ENCODE measurements at places on chromosomes 2 and 18. TPM values are rescaled to one million over a fixed set of nuclear protein-coding genes. Genes with fewer than 3 reads are reported as not detected.

ASB18 gene
- total RNA-seq, result not detected

BOLA3 gene
- total RNA-seq, result 202 TPM

GRCh38 chr2:129011466-129012061 is 692.9 kb upstream of the HS6ST1 start:
- no peak for DNase-seq

GRCh38 chr2:27990030-27990590 is 99.6 kb downstream of the BABAM2 start:
- no peak for DNase-seq

DNA sequence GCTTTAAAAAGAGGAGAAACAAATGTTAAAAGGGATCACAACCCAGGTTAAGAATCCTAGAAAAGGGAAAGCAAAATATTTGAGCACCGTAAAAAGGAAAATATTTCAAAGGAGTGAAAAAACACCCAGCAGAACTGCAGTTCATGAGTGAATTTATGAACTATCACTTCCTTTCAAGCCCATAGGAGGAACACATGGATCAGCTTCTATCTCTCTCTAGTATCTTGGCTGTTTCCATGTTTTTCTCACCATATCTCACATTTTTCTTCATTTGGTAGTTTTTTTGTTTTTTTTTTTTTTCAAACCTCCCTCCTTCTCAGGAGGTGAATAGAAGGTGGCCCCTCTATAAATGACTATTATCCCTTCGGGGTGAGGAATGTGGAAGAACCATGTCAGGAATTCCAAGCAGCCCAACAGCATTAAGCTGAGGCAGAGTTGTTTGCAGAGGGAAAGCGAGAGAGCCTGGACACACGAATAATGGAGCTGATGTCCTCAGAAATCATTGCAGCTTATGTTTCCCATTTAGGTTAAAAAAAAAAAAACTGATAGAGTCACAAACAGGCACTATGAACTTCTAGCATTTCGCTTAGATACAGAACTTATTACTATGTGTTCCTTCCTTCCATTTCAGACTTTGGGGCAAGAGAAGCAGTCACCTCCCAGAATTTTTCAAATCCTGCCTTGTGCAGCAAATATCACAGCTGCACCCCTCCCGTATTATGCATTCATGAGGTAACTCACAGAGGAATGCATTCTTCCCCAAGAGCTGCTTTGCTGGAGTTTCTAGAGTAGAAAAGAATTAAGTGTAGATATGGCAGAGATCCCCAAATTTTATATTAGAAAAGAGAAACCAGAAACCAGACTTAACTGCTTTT is 315.6 kb downstream of the IRS1 start:
- no peak for DNase-seq

GRCh38 chr18:47549021-47549540 is 297.6 kb upstream of the SKOR2 start:
- DNase-seq, result no peak

Data from H4 (cell line).